Activated naive CD8-positive, alpha-beta T cell treated with anti-CD3 and anti-CD28 coated beads, Interleukin-2, amount 10 ng/mL, durations not matched to agents 7 days and 5 days (primary cell): ENCODE measurements at places on chromosomes 5 and 9. TPM values are rescaled to one million over a fixed set of nuclear protein-coding genes. Genes with fewer than 3 reads are reported as not detected.

DNA sequence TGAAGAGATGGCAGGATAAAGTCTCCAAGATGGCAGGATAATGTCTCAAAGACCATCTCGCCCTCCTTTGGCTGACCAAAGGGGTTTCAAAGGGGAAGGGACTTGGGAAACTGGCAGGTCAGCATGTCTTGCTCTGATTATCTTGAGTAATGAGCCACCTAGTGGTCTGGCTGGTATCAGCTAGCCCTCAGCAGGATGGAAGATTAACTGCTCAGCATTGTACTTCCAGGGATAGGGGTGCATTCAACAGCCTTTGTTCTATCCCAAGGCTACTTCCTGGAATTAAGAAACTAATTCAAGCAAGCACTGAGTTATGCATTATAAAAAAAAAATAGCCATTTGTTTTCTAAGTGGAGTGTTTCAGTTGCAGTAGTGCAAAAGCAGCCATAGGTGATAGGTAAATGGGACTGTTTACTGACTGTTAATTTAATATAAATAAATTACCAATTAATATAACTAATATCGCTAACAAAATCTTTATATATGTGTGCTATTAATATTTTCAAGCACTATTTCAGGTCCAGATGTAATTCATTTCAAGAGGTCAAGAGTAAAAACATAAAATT, 555.5 kb downstream of the CDH9 start:
- no peaks in the 10 kb centered on the region for H3K27me3 ChIP-seq
- no peaks in the 10 kb centered on the region for H3K36me3 ChIP-seq
- no peaks in the 10 kb centered on the region for H3K4me1 ChIP-seq

DNA sequence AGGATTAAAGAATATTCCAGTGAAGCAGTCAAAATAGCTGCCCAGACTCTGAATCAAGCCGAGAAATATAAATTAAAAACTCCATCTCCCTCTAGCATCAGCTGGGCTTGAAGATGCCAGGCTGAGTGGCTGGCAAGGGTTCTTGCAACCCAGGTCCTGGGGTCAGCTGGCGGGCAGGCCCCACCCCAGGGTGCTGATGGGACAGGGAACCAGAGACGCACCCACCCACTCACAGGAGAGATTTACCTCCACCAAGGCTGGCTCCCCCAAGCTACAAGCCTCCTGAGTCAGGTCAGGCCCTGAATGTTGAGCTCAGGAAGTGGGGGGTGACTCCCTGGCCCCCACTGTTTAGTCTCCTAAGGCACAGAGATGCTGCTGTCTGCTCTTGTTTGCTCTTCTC, 83.9 kb upstream of the HSPA9 start:
- no peak overlapping the region for H3K27ac ChIP-seq
- DNase-seq, result no peak
- no peaks in the 10 kb centered on the region for H3K36me3 ChIP-seq
- no peak overlapping the region for H3K4me3 ChIP-seq

GRCh38 chr9:90783552-90783951, 18.1 kb upstream of the SYK start:
- H3K4me1 ChIP-seq, result no peaks in the 10 kb centered on the region
- H3K27ac ChIP-seq, result no peak overlapping the region
- no peaks in the 10 kb centered on the region for H3K36me3 ChIP-seq
- no peak overlapping the region for H3K4me3 ChIP-seq

DNA sequence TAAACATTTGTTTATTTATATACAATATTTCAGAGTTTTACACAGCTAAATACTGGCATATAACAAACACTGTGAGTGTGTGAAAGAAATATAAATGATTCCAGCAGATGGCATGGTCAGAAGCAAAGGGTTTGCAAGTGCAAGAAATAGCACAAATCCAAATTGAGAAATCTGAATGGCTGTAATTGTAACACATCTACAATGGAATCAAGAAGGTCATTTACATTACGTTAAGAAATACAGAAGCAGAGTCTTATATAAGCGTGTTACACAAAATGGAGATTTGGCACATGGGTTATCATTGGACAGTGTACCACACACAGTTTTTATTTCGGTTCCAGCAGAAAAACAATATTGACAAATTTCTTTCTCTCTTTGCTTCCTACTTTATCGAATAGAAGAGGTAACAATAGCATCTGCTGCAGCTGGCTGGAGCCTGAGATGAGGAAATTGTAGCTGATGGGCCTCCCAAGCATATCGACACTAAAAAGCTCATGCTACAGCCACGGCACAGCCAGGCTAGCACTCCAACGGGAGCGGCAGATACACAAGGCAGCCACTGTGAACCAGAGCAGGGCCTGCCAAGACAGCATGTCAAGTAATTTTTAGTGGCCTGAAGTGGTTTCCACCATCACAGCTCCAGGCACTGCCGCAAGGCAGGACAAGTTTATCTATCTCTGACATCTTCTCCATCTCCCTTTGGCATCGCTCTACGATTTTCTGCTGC, 564.6 kb upstream of the DMAC1 start:
- no peaks in the 10 kb centered on the region for H3K27me3 ChIP-seq
- no peak for DNase-seq
- peaks cover 7% of the 10 kb centered on the region for H3K4me1 ChIP-seq
- no peaks in the 10 kb centered on the region for H3K36me3 ChIP-seq
- H3K4me3 ChIP-seq, result no peak overlapping the region

- no peaks in the 10 kb centered on the region for H3K27me3 ChIP-seq
- no peak overlapping the region for H3K27ac ChIP-seq
- H3K4me3 ChIP-seq, result no peak overlapping the region
Observed at GRCh38 chr5:137254119-137255090, 244.7 kb downstream of the SPOCK1 start.

DNA sequence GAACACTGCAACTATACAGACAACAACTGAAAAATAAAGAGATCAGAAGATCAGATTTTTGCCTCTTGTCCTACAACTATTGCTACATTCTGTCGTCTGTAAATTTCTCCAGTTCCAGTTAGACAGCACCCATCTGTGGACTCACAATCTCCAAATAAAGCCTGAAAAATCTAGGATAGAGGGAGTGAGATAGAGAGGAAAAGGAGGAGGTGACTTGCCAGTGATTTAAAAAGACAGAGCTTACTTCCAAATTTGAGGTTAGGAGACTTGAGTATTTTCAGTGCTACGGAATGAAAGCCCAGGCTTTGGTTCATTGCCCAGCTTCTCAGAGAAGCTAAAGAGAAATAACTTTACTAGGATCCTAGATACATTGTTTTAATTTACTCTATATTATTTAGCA, 63.6 kb downstream of the PTCD2 start:
- H3K27ac ChIP-seq, result no peak overlapping the region
- H3K36me3 ChIP-seq, result no peaks in the 10 kb centered on the region
- H3K4me3 ChIP-seq, result no peak overlapping the region
- H3K27me3 ChIP-seq, result peaks cover 2% of the 10 kb centered on the region
- H3K4me1 ChIP-seq, result no peaks in the 10 kb centered on the region
- DNase-seq, result no peak

- H3K27ac ChIP-seq, result no peak overlapping the region
- H3K4me1 ChIP-seq, result no peaks in the 10 kb centered on the region
Observed at GRCh38 chr9:107653263-107653821, 163.8 kb upstream of the KLF4 start.

Gene TSLP
- 0.58 TPM for total RNA-seq

Gene OBP2B
- total RNA-seq, result not detected
